Pancreas (tissue), 10 donors: ENCODE measurements at places on chromosomes 3 and 15.

DNA sequence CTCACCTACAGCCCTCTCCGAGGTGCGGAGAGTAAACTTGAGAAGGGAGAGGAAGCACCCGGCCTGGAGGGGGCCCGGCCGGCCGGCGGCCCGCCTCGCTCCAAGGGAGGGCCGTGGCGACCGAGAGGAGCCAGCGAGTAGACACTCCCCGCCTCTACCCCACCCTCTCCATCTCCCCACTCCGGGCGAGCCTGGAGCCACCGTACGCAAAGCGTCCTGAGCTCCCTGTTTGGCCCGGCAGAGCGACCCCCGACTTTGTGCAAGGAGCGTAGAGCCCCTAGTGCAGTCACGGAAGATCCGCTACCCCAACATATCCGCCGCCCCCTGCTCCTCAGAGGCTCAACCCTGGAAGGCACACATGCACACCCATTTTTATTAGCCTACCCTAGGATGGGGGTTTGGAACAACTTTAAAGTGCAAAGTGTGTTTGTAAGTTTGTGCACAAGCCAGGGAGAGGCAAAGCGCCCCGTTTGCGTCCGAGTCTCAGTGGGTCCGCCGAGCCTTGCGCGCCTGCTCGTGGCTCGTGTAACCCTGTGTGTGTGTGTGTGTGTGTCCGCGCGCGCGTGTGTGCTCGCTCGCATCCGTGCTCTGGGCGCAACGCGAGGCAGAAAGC, 508 bp upstream of the SMAD6 start:
- DNase-seq: peak; percentile 54

- DNase-seq: no peak
These were observed 14.3 kb downstream of the ARL8B start for GRCh38 chr3:5136211-5136918.

DNA sequence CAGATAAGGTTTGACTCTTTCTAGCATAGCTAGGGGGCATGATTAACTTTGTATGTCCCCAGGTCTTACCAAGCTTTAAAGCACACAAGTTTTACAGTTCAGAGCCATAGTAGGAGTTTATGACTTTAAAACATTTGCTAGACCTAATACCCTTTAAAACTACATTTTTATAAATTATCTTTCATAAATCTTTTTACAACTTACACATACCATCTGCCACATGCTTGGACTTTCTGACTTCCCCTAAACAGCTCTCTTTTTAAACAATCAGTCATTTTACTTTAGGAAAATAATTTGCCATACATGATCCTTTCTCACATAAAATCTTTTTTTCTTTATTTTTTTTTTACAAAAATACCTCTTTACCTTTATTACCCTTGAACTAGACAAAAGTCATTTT, 735.3 kb upstream of the CADM2 start:
- DNase-seq: no peak

DNA sequence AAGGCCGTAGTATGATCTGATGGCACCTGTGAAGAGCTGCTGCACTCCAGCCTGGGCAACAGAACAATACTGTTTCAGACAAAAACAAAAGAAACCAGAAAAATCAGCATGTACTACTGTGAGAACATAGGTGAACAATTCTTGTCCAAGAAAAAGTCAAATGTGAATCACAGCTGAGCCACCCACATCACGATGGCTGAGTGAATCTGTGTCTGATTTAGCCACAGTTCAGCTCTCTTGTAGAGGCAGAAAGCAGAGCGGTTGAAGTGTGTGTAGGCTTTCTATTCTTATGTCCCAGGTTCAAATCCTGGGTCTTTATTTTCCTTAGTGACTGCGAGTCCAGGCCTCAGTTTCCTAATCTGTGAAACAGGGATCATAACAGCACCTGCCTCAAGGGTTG, 4.4 kb upstream of the FURIN start:
- DNase-seq: no peak

DNA sequence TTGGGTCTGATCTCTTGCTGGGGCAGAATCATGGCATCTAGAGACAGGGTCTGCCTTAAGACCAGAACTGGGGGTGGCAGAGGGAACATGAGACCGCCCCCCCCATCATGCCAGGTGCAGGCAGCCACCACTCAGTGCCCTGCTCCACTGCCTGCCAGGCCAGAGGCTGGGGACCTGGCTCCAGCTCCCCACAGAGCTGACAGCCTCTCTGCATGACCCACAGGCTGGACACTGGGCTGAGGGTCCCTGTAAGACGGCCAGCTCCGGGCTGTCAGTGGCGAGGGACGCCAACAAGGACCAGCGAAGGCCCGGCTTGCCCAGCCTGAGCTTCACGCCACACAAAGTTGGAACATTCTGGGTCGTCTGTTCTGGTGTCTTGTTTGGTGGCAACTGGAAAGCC, 145.6 kb downstream of the NSMCE3 start:
- DNase-seq: no peak
